ENCODE measurements at places on chromosomes 4 and X. TPM values are rescaled to one million over a fixed set of nuclear protein-coding genes. Genes with fewer than 3 reads are reported as not detected.

S100P gene
- total RNA-seq = 90.8 TPM

DCAF12L2 gene
- 0.13 TPM for total RNA-seq

SMR3B gene
- total RNA-seq = not detected

MXRA5 gene
- not detected for total RNA-seq

RAB40A gene
- total RNA-seq = 0.12 TPM

MAGEA3 gene
- 3.9 TPM for total RNA-seq

PRRG1 gene
- total RNA-seq = 4.7 TPM

Measured in A549 treated with dexamethasone at 1 μM for 4 hours (cell line).